ENCODE measurements at places on chromosomes 11 and 22.

DNA sequence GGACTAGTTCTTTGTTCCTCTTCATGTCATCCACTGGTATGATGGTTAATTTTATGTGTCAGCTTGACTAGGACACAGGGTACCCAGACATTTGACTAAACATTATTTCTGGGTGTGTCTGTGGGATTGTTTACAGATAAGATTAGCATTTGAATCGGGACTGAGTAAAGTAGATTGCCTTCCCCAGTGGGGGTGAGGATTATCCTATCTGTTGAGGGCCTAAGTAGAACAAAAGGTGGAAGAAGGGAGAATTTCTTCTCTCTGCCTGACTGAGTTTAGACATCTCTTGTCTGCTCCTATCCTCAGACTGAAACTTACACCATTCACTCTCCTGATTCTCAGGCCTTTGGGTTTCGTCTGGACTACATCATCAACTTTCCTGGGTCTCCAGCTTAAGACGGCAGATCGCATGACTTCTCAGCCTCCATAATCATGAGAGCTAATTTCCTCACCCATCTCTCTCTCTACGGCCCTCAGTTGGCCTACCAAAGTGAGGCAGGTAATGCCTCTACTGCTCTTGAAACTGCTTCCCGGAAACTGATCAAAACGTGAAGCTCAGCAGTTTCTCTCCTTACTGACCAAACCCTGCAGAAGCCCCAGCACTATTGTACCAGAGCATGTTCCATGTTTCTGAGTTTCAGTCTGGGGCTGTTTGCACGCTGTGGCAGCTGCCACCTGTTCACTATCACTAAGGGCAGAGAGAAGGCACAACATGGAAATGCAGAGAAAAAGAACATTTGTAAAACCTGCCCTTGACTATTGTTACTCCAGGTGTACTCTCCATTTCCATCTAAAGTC lies 95.4 kb downstream of the NXPE2 start:
- DNase-seq: no peak

GRCh38 chr11:34653031-34653430 lies 32.1 kb downstream of the EHF start:
- DNase-seq: no peak

DNA sequence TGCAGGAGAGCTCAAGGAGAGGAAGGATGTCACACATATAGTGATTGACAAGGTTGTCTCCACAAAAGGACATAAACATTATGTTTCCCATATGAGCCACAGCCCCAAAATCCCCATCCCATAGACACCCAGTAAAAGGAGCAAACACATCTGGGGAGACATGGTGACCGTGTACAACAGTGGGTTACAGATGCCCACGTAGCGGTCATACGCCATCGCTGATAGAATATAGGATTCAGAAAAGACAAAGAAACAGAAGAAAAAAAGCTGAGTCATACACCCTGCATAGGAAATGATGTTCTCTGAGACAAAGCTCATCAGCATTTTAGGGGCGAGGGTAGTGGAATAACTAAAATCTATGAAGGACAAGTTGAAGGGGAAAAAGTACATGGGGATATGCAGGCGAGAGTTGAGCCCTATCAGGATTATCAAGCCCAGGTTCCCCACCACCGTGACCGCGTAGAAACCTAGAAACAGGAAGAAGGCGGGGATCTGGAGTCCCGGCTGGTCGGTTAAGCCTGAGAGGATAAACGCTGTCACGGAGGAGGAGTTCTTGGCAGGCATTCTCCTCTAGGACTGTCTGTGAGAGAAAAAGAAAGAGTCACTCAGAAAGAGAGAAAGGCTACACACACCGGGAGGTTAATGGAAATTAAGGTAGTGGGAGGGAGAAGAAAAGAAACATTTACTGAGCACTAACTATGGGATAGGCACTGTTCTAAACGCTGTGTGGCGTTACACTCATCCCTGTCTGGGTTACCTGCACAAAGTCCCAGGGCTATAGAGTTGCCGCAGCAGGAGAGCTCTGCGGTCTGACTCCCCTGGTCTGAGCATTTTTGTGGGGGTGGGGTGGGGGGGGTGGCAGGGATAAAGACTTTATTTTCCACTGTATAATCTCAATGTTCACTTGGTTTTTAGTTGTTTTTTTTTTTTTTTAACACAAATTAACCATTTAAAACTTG lies 36.1 kb upstream of the OR8B8 start:
- DNase-seq: no peak

GRCh38 chr11:17648528-17648927 lies 70.8 kb upstream of the MYOD1 start:
- no peak for DNase-seq

GRCh38 chr11:81874635-81875034 lies 859.0 kb downstream of the FAM181B start:
- no peak for DNase-seq

DNA sequence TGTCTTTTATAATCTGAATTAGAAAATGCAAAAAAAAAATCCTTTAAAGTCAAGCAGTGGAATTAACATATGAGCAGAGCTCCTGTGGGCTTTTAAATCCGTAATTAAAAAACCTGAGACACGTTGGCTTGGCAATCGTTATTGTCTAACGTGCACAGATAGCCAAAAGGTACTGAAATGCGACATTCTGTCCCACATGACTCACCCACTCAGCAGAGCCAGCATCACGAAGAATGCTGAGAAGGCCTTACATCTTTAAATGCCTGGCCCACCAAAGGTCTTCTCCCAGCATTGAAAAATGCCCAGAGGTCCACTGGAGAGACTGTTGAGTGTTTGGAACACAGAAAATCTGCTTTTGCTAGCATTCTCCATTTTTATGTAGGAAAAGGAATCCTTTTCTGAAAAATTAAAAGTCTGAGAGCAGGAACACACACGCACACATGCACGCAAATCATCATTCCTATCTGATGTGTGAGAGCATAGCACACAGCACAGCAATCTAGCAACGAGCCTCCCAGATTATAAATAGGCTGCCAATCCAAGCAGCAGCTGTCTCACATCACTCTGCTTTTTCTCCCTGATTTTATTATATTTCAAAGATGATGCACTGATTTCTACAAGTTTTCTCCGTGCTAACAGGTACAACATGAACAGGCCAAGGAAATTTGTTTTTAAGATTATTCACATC lies 94.5 kb downstream of the PHF21A start:
- DNase-seq: no peak

GRCh38 chr11:132358573-132358953 lies 988.1 kb downstream of the NTM start:
- DNase-seq: no peak

DNA sequence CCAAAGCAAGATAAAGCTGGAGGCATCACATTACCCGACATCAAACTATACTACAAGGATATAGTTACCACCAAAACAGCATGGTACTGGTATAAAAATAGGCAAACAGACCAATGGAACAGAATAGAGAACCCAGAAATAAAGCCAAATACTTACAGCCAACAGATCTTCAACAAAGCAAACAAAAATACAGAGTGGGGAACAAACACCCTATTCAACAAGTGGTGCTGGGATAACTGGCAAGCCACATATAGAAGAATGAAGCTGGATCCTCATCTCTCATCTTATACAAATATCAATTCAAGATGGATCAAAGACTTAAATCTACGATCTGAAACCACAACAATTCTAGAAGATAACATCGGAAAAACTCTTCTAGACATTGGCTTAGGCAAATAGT lies 50.0 kb upstream of the CLTCL1 start:
- DNase-seq: no peak

DNA sequence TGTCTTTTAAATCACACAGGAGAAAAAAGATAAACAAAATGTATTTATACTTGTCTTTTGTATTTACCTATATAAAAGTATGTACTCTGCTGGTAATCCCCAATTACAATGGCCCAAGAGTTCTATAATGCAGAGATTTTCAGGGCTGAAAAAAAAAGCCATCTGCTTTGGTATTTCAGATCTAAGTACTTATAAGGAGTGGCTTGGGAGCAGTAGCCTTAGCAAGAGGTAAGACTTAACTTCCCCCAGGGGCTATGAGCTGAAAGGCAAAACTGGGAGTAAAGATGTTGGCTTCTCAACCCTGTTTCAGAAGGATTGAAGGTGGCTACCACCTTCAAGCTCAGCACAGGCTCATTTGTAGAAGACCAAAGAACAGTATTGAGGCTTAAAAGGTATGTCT lies 35.3 kb upstream of the EP300 start:
- no peak for DNase-seq

DNA sequence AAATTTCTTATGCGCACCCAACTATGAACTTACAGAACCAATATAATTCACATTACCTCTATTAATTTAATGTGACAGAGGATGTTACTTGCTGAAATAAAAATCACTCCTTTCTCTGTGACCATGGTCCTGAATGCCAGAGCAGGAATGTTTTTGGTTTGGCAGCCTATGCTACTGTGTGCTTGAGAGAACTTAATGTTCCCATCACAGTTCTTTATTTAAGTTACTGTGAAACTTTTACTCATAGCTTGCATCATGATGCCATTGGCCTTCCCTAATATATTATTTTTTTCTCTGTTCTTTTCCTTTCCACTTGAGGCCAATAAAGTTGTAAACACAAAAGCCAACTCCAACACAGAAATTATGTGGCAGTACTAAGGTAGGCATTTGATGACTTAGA lies 142.2 kb downstream of the FAM76B start:
- DNase-seq: no peak

- DNase-seq: no peak
These were observed 398 bp upstream of the FAM89B start for GRCh38 chr11:65571940-65572339.

GRCh38 chr22:25728071-25728470 lies 13.9 kb upstream of the MYO18B start:
- DNase-seq: no peak

DNA sequence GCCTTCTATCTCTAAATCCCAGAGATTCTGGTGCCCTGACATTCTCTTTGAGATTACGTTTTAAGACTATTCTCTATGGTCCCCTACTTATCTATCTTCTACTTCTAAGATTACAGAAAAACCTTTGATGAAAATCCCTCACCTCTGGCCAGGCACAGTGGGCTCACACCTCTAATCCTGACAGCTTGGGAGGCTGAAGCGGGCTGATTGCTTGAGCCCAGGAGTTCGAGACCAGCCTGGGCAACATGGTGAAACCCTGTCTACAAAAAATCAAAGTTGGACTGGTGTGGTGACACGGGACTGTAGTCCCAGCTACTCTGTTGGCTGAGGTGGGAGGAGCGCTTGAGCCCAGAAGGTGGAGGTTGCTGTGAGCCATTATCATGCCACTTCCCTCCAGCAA lies 14.4 kb downstream of the NUP98 start:
- no peak for DNase-seq

GRCh38 chr11:118900535-118901384 lies 17.1 kb downstream of the CXCR5 start:
- DNase-seq: peak; percentile 6

GRCh38 chr22:25650833-25651232 lies 86.4 kb downstream of the GRK3 start:
- DNase-seq: no peak

- no peak for DNase-seq
These were observed 47.8 kb downstream of the COPB1 start for GRCh38 chr11:14451825-14452224.

DNA sequence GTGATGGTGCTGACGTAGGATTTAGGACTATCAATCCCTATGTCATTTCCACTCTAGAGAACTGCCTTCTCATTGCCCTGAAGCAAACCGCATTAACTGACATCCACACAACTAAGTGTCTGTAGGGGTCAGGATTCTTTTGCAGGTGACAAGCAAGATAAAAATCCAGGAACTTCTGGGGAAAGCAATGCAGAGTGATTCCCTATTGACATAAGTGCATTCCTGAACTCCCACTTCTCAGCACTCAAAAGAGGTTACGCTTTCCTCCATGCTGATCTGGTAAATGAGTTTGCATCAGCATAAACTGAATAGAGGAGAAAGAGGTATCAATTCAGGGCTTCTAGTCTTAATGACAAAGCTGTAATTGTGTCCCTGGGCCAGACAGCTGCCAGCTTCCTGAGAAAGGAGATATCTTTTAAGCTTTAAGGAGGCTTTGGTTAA lies 224.6 kb upstream of the ISX start:
- no peak for DNase-seq

GRCh38 chr22:23281406-23282088 lies 101.2 kb downstream of the BCR start:
- DNase-seq: peak; percentile 85

- no peak for DNase-seq
These were observed 7.6 kb downstream of the BAD start for GRCh38 chr11:64276653-64277431.

DNA sequence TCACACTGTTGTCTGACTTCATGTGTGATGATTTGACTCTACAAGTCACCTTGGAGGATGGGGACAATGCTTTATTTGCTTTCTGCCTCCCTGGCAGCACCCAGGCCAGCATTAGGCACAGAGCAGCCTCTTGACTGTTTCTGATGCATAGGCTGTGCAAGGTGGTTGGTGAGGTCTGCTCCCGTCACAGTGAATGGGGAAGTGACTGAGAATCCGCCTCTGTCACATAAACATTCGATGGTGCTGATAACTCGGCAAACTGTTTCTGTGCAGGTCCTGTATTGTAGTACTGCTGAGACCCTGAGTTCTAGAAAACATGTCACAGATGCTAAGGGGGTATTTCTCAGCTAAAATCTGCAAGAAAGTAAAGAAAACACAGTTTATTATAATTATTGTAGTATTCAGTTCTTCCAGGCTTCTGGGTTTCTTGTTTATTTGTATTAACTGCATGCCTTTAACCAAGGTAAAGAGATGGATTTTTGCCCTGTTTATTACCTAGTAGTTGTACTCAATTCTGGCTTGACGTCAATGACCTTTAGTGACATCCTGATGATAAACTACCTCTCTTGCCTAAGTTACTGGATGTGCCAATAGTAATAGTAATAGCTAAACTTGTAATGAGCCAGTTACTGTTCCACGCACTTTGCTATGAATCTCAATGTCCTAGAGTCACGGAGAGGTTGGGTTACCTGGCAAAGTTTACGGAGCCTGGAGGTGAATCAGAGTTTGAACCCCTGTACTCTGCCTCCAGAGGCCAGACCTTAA lies 24.8 kb upstream of the RCN1 start:
- no peak for DNase-seq
